ENCODE measurements at places on chromosomes 2 and 18.

DNA sequence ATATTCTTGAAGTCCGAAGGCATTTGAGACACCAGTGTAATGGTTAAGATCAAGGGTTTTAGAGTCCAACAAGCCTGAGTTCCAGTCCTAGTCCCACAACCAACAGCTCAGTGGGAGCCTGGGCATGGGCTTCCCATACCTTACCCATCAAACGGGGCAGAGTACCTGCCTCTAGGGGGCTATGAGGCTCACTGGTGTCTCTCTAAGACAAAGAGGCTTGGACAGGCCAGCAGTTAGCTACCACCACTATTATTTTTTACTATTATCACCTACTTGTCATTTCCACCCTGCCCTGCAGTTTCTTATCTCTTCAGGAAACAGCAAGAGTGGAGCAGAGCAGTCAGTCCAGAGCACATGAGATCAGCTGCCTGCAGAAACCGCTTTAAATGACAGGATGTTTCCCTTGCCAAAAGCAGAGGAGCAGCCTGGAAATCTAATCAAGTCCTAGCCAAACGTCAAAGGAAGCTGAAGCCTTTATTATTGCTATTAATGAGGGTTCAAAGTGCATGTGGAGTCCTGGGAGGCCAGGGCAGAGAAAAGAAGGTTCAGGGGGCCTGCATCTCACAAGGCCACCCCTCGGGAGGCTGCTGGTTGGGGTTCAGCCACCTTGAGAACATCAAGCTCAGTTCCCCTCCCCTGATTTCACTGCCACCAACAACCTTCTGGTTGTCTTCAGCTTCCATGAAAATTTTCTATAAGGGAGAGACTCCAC lies 66.6 kb downstream of the STPG4 start:
- no peak overlapping the region for H3K4me3 ChIP-seq
- H3K27me3 ChIP-seq = peaks cover 15% of the 10 kb centered on the region
- no peaks in the 10 kb centered on the region for H3K36me3 ChIP-seq
- DNase-seq = no peak

DNA sequence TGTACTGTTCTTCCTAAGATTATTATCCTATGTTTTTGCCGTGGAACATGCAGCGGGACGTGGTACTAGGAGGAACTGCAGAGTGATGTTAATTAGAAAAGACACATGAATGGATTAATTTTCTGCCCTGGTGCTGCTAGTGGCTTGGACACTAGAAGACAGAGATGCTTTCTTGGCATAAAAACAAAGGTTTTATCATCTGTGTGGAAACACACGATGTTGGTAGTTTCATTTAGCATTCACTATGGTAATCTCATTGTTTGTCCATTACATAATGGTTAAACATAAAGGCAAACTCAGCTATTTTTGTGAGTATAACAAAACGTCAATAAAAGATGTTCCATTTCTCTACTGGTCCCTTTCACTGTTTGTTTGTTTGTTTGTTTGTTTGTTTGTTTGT lies 22.8 kb downstream of the COL6A3 start:
- H3K27me3 ChIP-seq = peaks cover 38% of the 10 kb centered on the region
- H3K4me1 ChIP-seq = no peaks in the 10 kb centered on the region
- DNase-seq = no peak
- no peak overlapping the region for H3K4me3 ChIP-seq
- H3K36me3 ChIP-seq = no peaks in the 10 kb centered on the region

DNA sequence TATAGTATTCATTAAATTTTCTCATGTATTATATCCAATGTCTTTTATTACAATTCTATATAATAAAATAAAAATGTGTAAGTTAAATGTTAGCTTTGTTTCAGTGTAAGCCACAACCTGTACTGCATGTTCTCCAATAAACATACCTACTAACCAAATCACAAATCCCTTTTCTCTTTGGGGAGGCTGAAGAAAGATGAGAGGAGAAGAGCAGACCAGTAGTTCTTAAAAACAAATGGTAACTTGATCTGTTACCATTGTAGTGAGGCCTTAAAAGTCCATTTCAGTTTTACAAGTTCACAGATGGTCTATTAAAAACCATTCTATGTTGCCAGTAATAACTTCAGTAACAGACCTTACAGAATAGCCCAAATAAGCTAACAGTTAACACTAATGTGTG lies 100.5 kb downstream of the SOS1 start:
- H3K27ac ChIP-seq = no peak overlapping the region
- H3K4me3 ChIP-seq = no peak overlapping the region
- DNase-seq = no peak
- no peaks in the 10 kb centered on the region for H3K27me3 ChIP-seq
- H3K36me3 ChIP-seq = peaks cover 5% of the 10 kb centered on the region
- no peaks in the 10 kb centered on the region for H3K4me1 ChIP-seq

- no peaks in the 10 kb centered on the region for H3K4me1 ChIP-seq
- no peaks in the 10 kb centered on the region for H3K36me3 ChIP-seq
- H3K27ac ChIP-seq = no peak overlapping the region
- no peak overlapping the region for H3K4me3 ChIP-seq
Observed at GRCh38 chr2:177053038-177053437, 159.6 kb upstream of the HNRNPA3 start.

DNA sequence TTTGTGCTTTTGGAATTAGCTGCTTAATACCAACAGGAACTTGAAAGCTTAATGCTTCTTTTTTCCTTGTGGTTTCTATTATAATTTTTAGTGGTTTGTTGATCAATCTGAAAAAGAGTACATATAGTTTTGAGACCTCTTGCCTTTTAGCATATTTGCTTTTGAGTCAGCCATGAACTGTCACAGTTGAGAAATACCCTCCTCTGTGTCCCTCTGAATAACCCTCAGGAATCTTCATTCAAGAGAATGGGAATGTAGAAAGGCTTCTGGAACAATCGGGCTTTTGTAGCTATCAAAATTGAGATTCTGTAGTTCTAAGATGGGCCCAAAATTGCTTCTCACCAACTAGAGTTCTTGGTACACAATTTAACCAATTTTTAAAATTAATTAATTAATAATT lies 451.1 kb upstream of the TRIB2 start:
- DNase-seq = no peak
- no peak overlapping the region for H3K27ac ChIP-seq
- H3K4me1 ChIP-seq = no peaks in the 10 kb centered on the region
- no peaks in the 10 kb centered on the region for H3K36me3 ChIP-seq
- H3K4me3 ChIP-seq = no peak overlapping the region

- H3K4me1 ChIP-seq = peaks cover 5% of the 10 kb centered on the region
- H3K27ac ChIP-seq = no peak overlapping the region
- H3K27me3 ChIP-seq = no peaks in the 10 kb centered on the region
- DNase-seq = no peak
- no peak overlapping the region for H3K4me3 ChIP-seq
Observed at GRCh38 chr2:177314722-177315264, 50.3 kb upstream of the NFE2L2 start.

Measured in progenitor cell of endocrine pancreas (in vitro differentiated cells).